ENCODE measurements at places on chromosomes 6 and 20. TPM values are rescaled to one million over a fixed set of nuclear protein-coding genes. Genes with fewer than 3 reads are reported as not detected.

GPR31 gene
- total RNA-seq, result not detected

TTK gene
- 18.9 TPM for total RNA-seq

COL12A1 gene
- 5.7 TPM for total RNA-seq

SLC22A23 gene
- total RNA-seq, result 10.7 TPM

RCAN2 gene
- total RNA-seq, result not detected

CDSN gene
- total RNA-seq, result not detected

SNPH gene
- 4.1 TPM for total RNA-seq

CCN6 gene
- not detected for total RNA-seq

OOEP gene
- total RNA-seq, result not detected

GGTLC1 gene
- total RNA-seq, result not detected

C6orf141 gene
- 11.5 TPM for total RNA-seq

SEMG1 gene
- total RNA-seq, result not detected

OPRL1 gene
- 0.72 TPM for total RNA-seq

MROH8 gene
- 1.7 TPM for total RNA-seq

SLC32A1 gene
- total RNA-seq, result not detected

HLA-DMB gene
- 1.3 TPM for total RNA-seq

TINAG gene
- not detected for total RNA-seq

ARMH2 gene
- not detected for total RNA-seq

HTR1B gene
- 0.25 TPM for total RNA-seq

RBM24 gene
- total RNA-seq, result 9.3 TPM

APOM gene
- total RNA-seq, result 3.1 TPM

ADAM33 gene
- not detected for total RNA-seq

ADGRB3 gene
- total RNA-seq, result not detected

LAMA2 gene
- 0.31 TPM for total RNA-seq

DYNLRB1 gene
- total RNA-seq, result 249 TPM

MATN4 gene
- 0.15 TPM for total RNA-seq

RPS6KA2 gene
- 0.11 TPM for total RNA-seq

ADA gene
- 53.5 TPM for total RNA-seq

ENPP1 gene
- 1.6 TPM for total RNA-seq

TCFL5 gene
- total RNA-seq, result 3.1 TPM

RUNX2 gene
- 2.0 TPM for total RNA-seq

EGFL8 gene
- total RNA-seq, result 1.5 TPM

PHF1 gene
- 14.5 TPM for total RNA-seq

OR12D1 gene
- not detected for total RNA-seq

ATP6V1G2 gene
- total RNA-seq, result 0.72 TPM

NOX3 gene
- total RNA-seq, result not detected
